ENCODE measurements at places on chromosomes 7 and 10.

GRCh38 chr10:111211706-111212105 is 134.9 kb downstream of the ADRA2A start:
- no peak for DNase-seq

DNA sequence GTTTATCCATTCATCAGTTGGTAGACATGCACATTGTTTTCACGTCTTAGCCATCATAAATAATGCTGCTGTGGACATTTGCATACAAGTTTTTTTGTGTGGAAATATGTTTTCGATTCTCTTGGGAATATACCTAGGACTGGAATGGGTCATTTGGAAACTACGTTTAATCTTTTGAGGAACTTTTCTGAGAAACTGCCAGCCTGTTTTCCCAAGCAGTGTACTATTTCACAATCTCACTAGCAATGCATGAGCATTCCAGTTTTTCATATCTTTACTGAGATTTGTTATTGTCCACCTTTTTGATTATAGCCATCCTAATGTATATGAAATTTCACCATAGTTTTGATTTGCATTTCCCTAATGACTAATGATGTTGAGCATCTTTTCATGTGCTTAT is 95.7 kb upstream of the JAZF1 start:
- DNase-seq: no peak

DNA sequence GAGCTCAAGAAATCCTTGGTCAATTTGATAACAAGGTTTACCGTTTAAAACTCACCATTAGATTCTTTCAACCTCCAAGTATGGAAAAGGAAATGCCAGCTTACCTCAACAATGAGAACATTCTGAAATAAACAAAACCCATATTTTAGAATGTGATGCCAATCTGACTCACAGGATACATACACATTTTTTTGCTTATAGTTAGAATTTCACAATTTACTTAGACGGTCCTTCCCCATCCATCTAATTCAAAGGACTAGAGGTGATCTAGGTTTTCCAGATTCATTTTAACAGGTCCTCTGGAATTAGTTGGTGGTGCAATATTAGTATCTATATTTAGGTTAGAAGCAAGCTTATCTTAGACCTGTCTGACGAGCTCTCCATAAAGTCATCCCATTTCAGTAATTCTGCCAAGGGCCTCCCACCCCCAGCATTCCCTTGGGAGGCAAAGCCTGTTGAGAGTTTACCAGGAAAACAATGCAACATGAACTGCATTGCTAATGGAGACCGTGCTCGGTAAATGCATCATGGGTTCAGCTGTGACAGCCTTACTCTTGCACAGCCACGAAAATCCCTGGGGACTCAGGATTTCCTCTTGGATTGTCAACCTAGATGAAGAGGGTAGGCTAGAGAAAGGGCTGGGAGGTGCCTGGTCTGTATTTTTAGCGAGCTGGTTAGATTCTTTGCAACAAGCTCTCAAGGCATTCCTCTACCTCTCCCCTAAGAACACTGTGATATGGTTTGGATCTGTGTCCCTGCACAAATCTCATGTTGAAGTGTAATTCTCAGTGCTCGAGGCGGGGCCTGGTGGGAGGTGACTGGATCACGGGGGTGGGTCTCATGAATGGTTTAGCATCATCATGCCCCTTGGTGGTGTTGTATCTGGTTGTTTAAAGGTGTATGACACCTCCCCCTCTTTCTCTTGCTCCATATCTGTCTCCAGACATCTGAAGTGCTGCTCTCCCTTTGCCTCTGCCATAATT is 93.8 kb downstream of the PRTFDC1 start:
- no peak for DNase-seq

GRCh38 chr7:100567031-100567730 is 6.5 kb downstream of the SAP25 start:
- DNase-seq: no peak

GRCh38 chr7:102195361-102195760 is 91.3 kb upstream of the SH2B2 start:
- DNase-seq: no peak

DNA sequence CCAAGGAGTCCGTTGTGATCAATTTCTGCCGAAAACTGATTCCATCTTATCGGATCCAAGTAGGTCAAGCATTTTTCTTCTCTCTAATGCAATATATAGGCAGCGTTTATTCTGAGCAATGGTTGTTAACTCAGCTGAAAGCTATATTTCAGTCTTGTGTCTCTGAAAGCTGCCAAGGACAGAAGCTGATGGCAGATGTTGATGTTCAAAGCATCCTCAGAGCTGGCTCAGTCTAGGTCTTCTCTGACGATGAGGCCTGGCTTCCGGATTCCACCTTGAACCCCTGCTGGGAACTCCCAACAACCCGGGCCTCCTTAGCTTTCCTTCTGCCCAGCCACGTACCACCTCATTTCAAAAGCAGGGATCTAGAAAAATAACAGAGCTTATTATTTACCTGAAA is 863.6 kb downstream of the NRG3 start:
- DNase-seq: no peak
